ENCODE measurements at places on chromosomes 12 and 14. TPM values are rescaled to one million over a fixed set of nuclear protein-coding genes. Genes with fewer than 3 reads are reported as not detected.

DNA sequence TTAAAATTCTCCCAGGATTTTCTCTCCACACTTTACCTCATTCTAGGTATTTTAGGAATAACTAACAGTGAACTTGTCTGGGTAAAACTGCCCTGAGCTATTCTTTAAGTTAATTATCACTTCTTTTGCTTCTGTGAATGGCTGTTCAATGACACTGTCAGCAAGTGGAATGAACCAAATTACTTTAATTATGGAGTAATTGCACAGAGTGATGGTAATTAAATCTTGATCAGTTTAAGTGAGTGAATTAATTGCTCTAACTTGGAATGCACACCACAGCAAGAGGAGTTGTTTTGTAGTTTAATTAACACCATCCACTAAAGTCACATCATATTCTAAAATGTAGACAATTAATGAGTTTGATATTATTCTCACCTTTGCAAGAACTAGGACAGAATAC lies 36.2 kb upstream of the TMEM260 start:
- DNase-seq, result no peak

The TMEM63C gene
- total RNA-seq, result 0.16 TPM

DNA sequence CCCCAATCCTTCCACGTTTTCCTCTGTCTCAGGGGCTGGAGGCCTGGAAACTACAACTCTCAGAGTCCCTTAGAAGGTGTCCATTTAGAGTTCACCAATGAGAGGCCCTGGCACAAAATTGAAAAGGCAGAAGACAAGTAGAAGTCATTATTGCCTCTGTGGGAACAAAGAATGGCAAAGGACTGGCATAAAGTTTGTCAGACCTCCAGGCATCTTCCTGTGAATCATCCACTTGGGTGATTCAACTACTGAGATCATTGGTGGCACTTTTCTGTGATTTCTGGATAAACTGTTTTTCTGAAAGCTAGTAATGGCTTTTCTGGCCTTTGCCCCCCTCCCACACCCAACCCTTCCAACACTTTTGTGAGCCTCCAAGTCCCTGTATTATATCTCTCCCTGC lies 42.6 kb upstream of the C12orf42 start:
- DNase-seq, result no peak

GRCh38 chr12:1915082-1915968 lies 3.1 kb downstream of the CACNA2D4 start:
- peak; percentile 25 for DNase-seq

The MOAP1 gene
- total RNA-seq, result 35.9 TPM

DNA sequence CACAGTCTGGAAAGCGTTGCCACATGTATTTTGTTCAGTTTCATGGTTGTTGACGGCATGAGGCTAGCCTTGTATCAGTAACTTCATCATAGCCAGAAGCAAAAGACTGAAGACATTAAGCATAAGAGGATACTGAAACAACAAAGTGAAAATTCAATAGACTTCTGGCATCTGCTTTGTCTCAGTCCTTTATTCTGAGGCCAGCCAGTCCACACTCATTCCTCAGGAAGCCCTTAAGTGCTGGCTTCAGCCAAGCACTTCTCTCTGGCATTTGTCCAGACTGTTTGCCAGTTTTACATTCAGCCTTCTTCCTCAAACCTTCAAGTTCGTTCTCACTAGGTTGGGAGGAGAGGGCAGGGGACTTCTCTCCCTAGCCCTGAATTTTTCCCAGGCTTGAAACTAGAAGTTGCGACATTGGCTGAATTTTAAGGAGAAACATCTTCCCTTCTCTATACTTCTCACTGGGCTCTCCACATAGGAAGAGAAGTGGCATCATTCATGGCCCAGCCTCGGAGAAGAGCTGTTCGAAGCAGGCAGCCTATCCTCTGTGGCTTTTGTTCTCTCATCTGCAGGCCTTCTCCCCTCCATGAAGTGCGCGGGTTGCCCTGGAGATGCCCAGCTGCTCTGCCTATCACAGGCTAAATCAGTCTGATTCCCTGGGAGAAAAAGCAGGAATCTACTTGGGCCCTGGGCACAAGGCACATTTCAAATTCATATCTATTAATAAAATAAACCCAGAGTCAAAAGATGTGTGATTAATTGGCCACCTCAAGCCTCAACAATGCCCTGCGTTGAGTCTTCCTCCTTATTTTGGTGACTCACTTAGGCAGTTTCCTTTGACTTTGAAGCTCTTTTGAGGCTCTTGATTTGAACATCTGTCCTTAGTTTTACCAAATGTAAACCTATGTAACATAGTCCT lies 130.9 kb upstream of the PLEKHA5 start:
- peak; percentile 32 for DNase-seq

GRCh38 chr12:123085066-123085465 lies 65.8 kb downstream of the PITPNM2 start:
- no peak for DNase-seq

GRCh38 chr12:69708649-69709048 lies 9.5 kb upstream of the BEST3 start:
- DNase-seq, result no peak

DNA sequence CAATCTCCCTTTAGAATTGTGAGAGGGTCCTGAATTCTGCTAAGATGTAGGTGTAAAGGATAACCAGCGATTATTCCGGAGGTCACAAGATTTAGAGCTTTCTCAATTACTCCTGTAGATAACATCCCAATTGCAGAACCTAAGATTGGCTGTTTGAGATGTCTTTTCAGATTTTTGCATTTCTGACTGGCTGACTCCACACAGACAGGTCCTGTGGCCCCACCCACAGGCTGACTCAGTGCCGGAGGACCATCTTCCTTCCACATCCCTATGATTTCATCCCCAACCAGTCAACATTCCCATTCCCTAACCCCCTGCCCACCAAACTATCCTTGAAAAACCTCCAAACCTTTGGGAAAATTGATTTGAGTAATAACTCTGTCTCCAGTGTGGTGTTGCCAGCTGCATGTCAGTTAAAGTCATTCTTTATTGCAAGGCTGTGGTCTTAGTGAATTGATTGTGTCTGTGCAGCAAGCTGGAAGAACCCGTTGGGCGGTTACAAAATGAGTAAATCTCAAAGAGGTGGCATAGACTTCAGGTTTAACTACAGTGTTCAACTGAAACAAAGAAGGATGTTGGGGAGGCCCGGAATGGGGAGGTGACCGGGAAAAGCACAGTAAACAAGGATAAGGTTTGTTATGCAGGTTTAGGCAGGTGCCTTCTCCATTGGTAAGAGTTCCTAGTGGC lies 10.6 kb downstream of the FNTB start:
- peak; percentile 37 for DNase-seq

The GLI1 gene
- 1.2 TPM for total RNA-seq

DNA sequence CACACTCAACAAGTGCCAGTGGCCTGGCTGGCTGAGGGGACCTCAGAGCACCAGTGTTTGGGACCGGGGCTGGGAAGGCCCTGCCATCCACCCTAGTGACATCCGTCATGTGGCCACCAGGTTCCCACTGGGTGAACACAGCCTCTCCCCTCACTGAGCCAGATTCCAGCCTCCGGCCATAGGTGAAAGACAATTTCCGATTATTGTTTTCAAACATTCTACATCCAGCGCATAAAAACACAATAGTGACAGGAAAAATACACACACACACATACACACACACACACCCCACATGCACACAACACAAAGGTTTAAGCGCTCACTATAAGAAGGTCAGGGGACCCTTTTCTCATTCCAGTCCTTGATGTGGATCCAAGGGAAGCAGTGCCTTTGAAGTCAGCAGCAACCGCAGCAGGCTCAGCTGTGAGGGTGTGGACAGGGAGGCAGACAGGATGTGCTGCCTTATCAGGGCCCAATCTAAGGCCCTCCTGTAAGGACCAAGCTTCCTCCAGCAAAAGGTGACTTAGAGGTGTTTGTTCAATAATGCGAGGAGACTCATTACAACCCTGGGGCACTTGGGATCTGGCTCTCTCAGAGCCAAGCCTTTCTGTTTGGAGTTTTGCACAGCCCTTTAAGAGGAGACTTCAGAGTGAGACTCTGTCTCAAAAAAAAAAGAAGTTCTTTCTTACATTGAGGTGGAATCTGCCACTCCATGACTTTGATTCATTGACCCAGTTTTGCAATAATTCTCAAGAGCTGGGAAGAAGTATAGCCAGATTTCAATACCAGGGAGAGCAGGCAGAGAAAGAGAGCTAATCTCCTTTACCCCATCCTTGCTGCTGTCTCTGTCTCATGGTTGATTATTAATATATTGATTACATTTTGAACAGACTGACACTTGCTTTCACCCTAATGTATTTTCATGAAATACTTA lies 227.8 kb downstream of the ZFP36L1 start:
- DNase-seq, result peak; percentile 48

DNA sequence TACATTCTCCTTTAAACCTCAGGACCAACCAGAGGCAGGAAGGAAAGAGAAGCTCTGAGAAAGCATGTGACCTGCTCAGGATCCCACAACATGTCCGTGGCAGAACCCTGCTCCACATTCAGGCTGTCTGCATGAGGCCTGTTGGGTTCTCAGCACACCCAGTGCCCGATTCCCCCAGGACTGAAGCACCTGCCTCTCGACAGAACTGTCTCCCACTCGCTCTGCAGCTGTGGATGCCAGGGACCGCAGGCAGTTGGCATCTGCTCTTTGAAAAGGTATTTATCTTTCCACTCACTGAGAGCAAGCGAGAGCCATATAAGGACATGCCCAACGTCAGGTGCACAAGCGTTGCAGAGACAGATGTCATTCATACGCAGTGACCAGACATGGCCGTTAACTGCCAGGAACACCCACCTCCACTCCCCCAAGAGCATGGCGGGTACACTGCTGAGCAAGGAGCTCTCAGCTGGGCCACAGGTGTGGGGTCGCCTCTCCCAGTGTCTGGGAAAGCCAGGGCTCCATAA lies 18.9 kb downstream of the PITPNM2 start:
- DNase-seq, result peak; percentile 94

The DIO2 gene
- total RNA-seq, result 2.3 TPM

All from breast epithelium (tissue), 4 donors.